ENCODE measurements at places on chromosomes 1 and 21.

DNA sequence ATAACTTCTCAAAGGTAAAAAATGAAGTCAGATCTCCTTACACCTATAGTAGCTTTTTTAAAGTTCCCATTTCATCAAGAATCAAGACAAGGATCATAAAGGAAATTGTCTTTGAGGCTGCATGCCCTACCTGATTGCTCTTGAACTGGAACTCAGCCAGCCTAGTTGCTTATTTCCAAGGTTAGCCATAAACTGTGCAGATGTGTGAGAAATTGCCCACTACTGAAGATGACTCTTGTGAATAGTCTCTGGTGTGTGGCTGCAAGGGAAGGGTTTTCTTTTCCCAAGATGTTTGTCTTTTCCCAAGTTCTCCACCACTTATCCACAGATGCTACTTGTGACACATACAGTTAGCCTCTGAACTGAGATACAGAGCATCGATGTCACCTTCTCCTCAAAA, 81.7 kb upstream of the DUSP10 start:
- DNase-seq: no peak

- DNase-seq: no peak
Measured at GRCh38 chr21:29540289-29540688, 241.6 kb downstream of the BACH1 start.

- DNase-seq: no peak
Measured at GRCh38 chr1:118918940-118919259, 69.2 kb downstream of the TBX15 start.

GRCh38 chr1:51612447-51612961, 4.4 kb upstream of the OSBPL9 start:
- DNase-seq: no peak

GRCh38 chr1:234572966-234573365, 37.0 kb downstream of the IRF2BP2 start:
- no peak for DNase-seq

DNA sequence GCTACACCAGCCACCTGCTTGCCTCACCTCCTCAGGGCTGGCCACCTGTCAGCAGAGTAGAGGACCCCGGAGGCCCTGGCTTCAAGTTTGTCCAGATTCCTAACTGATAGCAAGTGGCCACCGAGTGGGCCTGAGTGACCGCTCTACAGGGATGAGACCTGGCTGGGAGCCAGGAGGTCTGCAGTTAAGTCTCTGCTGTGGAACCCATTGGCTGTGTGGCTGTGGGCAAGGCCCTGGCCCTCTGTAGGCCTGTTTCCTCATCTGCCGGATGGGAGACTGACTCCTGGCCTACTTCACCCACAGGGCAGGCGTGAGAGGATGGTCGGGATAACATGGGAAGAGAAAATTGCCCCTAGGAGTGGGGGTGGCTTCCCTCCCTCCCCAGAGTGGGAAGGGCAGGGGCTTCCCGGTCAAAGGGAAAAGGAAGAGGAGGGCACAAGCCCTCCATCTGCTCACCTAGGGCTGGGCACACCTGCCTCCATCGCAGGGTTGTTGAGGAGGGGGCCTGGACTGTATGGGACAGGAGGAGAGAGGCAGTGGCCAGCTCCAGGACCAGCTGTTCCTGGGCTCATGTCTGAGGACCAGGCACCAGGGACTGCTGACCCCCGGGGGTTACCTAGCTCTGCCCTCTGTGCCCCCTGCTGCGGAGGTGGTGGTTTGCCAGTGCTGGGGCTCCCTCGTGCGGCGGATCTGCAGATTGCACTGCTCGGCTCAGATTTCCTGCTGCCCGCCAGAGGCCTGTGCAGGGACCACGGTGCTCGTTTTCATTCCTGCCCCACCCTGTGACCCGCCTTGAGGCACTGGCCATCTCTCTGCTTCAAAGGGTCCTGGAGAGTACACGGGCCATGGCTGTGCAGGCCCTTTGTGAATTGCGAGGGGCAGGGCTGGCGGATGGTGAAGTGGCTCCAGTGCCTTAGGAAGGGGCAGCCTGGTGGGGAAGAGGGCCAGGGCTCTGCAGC, 9.1 kb upstream of the MTFR1L start:
- peak; percentile 82 for DNase-seq

DNA sequence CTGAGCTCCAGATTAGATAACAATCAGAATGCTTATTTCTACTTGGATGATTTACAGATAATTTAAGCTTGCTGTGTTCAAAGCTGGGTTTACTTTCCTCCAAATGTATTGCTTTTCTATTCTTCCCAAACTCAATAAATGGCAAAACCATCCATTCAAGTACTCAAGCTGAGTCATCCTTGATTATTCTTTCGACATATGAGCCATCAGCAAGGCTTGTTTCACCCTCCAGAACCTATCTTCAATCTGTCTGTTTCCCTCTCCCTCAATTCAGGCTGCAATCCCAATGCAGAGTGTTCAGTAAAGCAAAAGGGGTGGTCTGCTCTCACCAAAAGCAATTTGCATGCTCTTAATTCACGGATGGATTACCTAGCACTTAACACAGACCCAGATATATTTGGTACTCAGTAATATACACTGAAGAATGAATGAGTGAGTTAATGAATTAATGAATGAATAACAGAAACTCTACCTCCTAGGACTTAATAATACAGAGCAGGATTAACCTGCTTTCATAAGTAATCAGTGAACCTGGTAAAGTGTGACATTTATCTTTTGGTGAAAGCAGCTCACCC, 41.9 kb downstream of the DDR2 start:
- DNase-seq: no peak

- no peak for DNase-seq
Measured at GRCh38 chr1:173341307-173341706, 134.2 kb upstream of the TNFSF4 start.

GRCh38 chr1:41622402-41622801, 137.9 kb upstream of the EDN2 start:
- no peak for DNase-seq
